ENCODE measurements at places on chromosomes 6 and 20.

DNA sequence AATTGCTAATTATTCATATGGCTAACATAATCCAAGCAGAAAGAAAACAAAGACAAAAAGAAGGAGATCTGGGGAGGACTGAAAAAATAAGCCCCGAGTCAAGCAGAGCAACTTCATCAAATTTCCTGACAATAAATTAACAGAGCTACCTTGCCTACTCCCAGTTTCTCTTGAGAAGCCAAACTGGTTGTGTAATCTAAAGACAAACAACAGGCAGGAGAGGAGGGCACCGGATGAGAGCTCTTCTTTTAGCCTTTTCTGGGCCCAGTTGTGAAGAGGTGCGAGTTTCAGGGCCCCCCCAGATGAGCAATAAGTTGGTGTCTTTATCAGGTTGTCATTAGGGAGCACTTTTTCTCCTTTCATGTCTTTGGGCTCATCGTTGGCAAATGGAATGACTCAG is 197.1 kb upstream of the PCSK2 start:
- no peak for DNase-seq

DNA sequence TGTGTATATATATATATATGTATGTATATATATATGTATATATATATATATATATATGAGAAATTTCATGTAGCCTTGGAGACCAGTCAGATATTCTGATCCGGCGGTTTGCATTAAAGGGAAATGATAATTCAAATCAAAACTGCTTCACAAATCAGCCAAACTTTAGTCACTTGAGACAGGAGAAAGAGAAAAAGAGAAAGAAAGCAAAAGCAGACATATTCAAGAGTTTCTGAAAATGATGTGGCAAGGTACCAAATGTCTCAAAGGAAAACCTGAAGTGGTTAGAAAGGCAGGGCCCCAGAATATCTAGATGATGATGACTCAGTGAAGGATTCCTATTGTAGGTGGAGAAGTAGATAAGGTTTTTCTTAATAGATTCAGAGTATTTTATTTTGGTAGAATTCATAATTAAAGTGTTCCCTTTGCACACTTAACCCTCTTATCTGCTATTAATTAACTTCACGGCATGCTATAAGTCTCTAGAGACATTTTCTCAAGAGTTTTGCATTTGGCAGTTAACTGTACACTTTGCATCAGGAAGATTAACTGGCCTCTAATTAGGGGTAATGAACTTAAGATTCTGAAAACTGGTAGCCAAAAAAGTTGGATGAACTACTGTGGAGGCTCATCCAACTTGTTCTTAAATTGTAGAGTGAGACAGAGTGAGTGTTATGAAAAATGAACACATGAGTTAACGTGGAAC is 50.1 kb upstream of the ASF1A start:
- DNase-seq: no peak

GRCh38 chr20:12161734-12162133 is 244.0 kb downstream of the BTBD3 start:
- DNase-seq: no peak

- no peak for DNase-seq
Observed at GRCh38 chr20:33821270-33821836, 10.2 kb downstream of the CHMP4B start.

- DNase-seq: no peak
Observed at GRCh38 chr6:107235511-107235910, 120.2 kb upstream of the BEND3 start.

GRCh38 chr6:64290867-64291266 is 655.3 kb downstream of the PHF3 start:
- DNase-seq: no peak

- DNase-seq: no peak
Observed at GRCh38 chr6:156396791-156397418, 380.3 kb upstream of the ARID1B start.

GRCh38 chr20:53180928-53181362 is 208.8 kb downstream of the TSHZ2 start:
- no peak for DNase-seq

DNA sequence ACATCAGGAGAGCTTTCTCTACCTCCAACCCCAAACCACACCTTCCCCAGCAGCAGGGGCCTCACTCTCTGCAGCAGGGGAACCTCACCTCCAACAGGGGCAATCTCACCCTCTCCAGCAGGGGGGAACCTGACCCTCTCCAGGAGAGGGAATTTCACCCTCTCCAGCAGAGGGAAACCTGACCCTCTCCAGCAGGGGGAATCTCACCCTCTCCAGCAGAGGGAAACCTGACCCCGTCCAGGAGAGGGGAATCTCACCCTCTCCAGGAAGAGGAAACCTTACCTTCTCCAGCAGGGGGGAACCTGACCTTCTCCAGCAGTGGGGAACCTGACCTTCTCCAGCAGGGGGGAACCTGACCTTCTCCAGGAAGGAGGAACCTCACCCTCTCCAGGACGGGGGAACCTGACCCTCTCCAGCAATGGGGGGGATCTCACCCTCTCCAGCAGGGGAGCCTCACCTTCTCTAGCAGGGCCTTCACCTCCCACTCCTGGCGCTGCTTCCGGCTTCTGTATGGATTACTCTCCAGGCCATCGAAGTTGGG is 3.1 kb downstream of the B3GALT4 start:
- DNase-seq: no peak

DNA sequence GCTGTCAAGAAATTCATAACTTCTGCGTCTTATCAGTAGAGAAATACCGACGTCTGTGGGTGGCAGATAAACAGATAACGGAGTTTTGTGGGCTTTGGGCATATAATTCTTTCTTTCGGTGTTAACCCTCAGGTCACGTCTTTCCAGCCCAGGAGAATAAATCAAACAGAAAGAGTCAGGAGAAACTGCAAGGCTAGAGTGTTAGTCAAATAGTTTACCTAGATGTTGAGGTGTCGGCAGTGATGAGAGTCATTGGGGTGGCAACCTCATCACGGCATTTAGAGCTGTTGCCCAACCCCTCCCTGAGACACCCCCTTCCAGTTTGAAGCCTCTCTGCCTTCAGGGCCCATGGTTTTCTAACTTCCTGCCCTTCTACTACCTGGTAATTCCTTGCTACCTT is 49.5 kb downstream of the ADTRP start:
- DNase-seq: no peak

DNA sequence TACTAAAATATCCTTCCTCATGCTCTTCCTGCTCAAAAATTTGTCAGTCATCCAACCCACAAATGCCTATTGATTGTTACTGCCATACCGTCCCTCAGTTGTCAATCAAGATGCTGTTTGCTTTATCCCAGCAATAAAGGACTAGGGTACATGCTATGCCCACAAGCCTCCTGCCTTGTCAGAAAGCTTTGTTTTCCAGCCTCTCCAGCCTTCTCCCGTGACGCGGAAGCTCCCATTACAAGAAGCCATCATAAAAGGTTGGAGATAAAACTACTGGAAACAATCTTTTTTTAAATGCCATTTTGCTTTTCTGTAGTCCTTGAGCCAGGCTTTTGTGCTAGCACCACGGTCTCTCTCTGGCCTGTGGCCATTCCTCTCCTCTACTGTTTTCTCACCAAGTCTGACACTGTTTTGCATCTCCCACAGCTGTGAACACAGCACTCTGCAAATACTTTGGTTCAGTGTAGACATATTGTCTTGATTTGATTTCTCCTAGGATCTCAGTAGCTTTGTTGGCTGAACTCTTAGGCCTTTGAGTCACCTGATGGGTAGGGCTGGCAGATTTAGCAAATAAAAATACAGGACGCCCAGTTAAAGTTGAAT is 495.7 kb upstream of the JARID2 start:
- DNase-seq: no peak

DNA sequence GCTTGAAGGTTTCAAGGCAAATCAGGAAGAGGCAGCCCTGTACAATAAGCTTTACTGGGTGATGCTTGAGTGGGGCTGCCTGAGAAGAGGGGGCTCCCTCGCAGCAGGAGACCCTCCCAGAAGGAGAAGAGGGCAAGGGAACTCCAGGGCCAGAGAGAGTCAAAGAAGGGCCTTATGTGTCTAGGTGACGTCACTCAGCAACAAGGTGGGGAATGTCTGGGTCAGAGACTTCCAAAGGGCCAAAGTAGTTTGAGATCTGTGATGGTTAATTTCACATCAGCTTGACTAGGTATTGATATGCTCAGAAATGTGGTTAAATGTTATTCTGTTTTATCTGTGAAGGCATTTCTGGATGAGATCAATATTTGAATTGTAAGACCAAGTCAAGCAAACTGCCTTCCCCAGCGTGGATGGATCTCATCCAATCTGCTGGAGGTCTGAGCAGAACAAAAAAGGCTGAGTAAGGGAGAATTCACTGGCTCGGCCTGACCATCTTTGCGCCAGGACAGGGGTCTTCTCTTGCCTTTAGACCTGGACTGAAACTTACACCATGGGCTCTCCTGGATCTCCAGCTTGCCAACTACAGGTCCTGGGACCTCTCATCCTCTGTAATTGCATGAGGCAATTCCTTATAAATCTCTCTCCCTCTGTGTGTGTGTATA is 35.9 kb downstream of the MAS1 start:
- DNase-seq: no peak

DNA sequence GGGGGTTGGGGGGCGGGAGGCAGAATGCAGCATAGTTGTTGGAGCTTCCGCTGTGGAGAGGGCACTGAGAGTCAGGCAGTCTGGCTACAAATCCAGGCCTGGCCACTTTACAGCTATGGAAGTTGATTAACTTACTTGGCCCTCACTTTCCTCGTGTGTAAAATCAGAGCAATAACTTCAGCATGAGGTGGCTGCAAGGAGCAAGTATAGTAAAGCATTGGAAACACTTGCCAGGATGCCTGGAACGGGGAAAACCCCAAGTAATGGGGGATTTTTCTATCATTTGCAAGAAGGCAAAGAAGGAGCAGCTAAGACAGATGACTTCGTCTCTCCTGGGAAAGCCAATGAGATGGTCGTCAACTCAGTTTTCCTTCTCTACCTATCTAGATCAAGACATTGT is 35.8 kb downstream of the AGPAT4 start:
- peak; percentile 7 for DNase-seq

DNA sequence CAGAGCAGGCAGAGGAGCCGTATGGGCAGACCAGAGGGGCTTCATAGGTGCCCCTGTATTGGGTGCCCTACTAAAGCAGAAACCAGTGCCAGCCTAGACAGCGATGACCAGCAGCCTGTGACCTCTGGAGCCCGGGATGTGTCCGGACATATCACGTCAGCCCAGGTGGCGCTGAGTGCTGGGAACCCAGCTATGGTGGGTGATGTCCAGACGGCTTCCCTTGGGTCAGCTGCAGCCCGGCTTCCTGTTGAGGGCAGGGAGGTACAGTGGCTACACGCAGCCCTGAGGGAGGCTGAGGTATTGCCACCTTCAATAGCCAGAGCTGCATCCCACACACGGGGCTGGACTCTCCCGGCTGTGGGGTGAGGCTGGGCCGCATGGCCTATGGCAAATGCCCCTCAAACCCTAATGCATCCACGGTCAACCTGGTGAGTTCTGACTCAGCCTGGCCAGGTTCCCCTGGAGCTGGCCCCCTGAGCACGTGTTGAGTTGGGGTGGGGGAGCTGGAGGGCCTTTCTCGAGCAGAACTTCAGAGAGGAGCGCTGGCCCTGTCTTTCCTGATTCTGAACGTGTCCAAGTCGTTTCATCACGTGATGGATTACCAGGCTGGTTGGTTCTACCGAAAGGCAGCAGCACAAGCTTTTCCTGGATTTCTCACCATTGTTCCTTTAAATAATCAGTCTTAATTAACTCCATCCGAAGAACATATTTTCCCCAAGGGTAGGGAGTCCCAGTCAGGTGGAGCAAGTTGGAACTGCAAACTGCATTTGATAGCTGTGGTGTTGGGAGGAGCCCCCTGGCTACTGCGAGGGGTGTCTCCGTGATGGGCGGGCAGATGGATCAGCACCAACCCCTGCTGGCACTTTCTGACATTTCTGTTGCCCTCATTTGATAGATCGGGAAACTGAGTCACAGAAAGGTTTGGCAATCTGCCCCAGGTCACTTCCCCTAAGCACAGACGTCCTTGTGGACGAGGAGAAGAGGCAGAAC is 7.1 kb upstream of the MYT1 start:
- no peak for DNase-seq

DNA sequence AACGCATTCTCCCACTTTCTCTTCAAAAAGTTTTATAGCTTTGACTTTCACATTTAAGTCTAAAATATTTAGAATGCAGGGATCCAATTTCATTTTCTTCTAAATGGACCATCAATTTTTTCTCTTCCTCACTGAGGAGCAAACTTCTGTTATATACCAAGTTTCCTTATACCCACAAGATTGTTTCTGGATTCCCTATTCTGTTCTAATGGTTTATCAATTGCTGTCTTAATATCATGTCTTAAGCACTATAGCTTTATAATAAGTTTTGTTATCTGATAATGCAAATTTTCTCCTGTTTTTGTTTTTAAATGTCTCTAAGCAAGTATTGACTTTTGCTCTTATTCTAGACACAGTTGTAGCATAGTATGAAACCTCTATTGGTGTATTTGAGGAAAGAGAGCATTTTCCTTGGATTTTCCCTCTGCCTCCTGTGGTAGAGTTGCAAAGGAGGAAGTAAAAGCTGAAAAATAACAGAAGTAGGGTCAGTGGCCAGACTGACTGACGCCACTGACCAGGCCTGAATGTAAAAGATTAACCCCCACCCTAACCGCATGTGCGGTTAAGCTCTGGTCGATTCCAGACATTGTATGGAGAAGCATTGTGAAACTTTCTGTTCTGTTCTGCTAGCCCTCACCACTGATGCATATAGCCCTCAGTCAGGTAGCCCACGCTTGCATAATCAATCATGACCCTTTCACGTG is 40.3 kb downstream of the GPX5 start:
- DNase-seq: no peak

GRCh38 chr6:105988321-105988720 is 97.8 kb upstream of the PRDM1 start:
- DNase-seq: no peak

- peak; percentile 99 for DNase-seq
Observed at GRCh38 chr20:35305682-35306556, 13.7 kb upstream of the FAM83C start.

- no peak for DNase-seq
Observed at GRCh38 chr20:47665221-47665991, 119.9 kb downstream of the SULF2 start.

- DNase-seq: peak; percentile 16
Observed at GRCh38 chr20:63628246-63628975, 1.5 kb upstream of the GMEB2 start.

DNA sequence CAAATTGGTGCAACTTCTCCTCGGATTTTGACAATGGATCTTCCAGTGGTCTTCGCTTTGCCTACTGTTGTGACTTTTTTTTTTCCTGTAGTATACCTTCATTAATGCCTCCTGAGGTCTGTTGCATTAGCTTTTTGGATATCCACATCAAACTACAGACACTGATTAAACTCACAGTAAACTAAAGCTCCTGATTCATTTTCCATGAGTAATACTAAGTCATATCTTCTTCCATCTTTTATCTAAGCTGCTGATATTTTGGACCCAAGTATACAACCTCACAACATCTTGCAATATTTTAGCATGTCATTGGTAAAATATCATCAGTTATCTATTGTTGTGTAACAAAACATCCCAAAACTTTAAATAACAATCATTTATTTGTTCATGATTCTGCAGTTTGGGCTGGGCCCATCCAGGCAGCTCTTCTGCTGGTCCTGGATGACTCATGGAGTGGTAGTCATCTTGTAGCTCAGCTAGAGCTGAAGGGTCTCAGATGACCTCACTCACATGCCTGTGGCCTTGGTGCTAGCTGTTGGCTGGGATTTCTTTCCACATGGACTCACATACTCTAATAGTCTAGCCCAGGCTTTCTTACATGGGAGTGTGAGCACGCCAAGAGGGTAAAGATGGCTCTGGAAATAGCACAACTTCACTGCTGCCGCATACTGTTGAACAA is 78.3 kb upstream of the SRSF6 start:
- peak; percentile 84 for DNase-seq

GRCh38 chr6:105592329-105592728 is 189.4 kb upstream of the PREP start:
- peak; percentile 63 for DNase-seq

- no peak for DNase-seq
Observed at GRCh38 chr6:146388736-146389364, 154.8 kb upstream of the RAB32 start.

Data from AG04450 (cell line).